Cerebellum (tissue), 4 donors: ENCODE measurements at places on chromosomes 1 and 21. TPM values are rescaled to one million over a fixed set of nuclear protein-coding genes. Genes with fewer than 3 reads are reported as not detected.
A peak's percentile ranks its signal among the peaks of the same experiment; 100 is the strongest.

DNA sequence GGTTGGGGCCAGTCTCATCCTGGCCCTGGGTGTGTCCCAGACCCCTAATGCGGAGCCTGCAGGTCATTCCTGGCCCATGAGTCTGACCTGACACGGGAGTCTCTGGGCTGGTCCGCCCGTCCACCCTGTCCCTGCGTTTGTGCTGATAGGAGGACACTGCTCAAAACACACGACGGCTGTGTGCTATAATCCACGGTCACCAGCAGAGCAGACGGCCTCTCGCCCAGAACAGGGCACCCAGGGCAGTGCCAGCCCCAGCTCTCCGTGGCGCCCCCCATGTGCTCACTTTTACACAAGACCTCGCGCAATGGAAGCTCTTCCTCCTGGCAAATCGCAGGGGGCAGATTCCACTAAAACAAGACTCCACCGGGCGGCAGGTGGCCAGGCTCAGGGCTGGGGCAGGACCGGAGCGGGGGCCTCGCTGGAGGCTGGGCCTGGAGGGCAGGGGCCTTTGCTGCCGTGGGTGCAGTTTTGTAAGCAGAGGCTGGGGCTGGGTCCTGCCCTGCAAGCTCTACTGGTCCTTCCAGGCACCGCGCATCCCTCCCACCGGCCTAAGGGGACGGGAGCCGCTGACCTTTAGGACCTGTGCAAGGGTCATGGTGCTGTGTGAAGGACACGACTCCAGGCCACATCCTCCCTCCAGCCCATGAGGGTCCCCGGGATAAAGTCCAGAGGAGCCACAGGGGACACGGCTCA is 10.6 kb upstream of the SLC19A1 start:
- DNase-seq, result no peak

GRCh38 chr1:24688621-24689195 is 45.6 kb downstream of the SRRM1 start:
- DNase-seq, result peak; percentile 33

Gene KIF21B
- total RNA-seq, result 101 TPM

GRCh38 chr1:202362212-202362611 is 13.7 kb downstream of the PPP1R12B start:
- no peak for DNase-seq

DNA sequence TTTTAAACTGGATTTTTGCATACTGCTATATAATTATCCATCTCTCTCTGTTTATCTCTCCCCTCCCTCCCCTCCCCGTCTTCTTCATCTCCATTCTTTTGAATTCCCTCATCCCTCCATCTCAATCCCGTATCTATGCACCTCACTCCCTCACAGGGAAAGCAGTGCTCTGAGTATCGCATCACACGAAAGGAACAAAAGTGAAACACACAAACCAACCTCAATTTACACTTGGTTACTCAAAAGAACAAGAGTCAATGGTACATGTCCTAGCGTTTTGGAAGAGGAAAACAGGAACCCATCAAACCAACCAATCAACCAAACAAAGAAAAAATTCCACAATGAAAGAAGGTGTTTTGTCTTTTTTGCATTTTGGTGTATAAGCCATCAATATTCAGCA is 115.1 kb downstream of the NBPF12 start:
- DNase-seq, result no peak

GRCh38 chr1:165355139-165355976 is 1.2 kb downstream of the LMX1A start:
- DNase-seq, result no peak

DNA sequence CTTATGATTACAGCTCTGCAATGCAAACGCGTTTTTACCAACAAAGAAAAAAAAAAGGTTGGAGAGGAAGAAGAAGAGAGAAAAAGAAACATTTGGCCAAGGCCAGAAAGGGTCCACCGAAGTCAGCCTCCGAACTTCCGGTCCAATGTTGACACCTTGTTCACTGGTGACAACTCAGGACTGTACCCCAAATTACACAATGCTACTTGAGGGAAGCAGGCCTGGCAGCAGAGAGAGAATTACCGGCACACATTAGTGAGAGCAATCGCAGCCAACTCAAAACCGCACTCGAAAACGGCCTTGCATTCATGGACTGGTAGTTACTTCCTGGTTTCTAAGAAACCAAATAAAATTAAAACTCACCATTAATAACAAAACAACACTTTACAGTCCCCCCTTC is 652.5 kb downstream of the KIF26B start:
- DNase-seq, result no peak
